ENCODE measurements at places on chromosomes 1 and 21. TPM values are rescaled to one million over a fixed set of nuclear protein-coding genes. Genes with fewer than 3 reads are reported as not detected.

DNA sequence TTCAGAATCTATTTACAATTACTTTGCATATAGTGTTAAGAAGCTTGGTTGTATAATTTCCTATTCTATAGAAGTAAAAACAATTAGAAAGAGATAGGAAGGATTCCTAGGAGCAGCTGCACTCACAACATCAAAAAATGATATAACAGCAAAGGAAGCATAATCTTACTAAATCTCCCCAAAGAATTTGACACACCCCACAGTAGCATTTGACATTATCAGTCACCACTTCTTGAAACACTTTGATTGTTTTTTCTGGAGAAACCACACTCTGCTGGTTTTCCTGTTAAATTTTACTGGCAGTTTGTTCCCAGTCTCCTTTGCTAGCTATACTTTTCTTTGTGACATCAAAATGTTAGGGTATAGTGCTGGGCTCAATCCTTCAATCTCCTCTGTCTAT is 100.8 kb upstream of the KIAA1614 start:
- no peak for DNase-seq
- H3K27me3 ChIP-seq, result no peaks in the 10 kb centered on the region
- no peak overlapping the region for H3K4me3 ChIP-seq
- H3K27ac ChIP-seq, result no peak overlapping the region

DNA sequence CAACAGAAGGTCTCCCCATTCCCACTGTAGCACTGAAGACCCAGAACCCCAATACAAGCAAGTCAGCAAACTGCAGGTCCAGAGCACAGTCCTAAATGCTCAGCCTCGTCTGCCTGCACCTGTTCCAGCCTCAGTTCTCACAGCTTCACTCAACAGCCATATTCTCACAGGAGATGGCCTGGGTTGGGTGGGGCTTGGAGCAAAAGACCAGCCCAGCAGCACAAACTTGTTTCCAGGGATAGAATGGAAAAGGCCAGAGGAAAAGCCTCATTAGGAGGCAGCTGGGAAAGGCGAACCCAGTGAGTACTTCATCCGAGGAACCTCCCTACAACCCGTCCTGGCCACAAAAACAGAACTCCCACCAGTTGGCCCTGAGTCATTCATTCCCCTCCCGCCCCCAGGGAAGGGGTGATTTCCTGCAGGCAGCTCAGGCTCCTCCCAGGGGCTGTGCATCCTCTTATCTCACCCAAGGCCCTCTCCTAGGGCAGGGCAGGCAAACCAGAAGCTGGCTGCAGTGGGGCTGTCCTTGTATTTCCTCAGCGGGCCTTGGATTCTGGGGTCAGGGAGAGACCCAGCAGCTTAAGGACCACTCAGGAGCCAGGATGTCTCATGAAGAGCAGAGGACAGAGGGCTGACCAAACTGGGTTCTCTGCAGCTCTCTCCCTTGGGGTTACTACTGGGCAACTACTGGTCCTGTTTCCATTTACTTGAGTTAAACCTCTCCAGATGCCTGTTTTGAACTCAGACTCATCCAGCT is 7.4 kb upstream of the MPL start:
- peaks cover 2% of the 10 kb centered on the region for H3K36me3 ChIP-seq

The LEMD1 gene
- total RNA-seq, result not detected

- H3K4me3 ChIP-seq, result peak within 1 kb of the TSS; percentile 92
- H3K36me3 ChIP-seq, result no peaks in the 10 kb centered on the region
- no peak within 1 kb of the TSS for H3K27ac ChIP-seq
- peak; percentile 64 for DNase-seq
These were observed at the start of gene LDLRAP1 for GRCh38 chr1:25543425-25544242. TSS of gene LDLRAP1 (plus strand) at chr1:25543606. CDS start at chr1:25543699, 93 bp downstream.

The WNT3A gene
- total RNA-seq, result not detected

DNA sequence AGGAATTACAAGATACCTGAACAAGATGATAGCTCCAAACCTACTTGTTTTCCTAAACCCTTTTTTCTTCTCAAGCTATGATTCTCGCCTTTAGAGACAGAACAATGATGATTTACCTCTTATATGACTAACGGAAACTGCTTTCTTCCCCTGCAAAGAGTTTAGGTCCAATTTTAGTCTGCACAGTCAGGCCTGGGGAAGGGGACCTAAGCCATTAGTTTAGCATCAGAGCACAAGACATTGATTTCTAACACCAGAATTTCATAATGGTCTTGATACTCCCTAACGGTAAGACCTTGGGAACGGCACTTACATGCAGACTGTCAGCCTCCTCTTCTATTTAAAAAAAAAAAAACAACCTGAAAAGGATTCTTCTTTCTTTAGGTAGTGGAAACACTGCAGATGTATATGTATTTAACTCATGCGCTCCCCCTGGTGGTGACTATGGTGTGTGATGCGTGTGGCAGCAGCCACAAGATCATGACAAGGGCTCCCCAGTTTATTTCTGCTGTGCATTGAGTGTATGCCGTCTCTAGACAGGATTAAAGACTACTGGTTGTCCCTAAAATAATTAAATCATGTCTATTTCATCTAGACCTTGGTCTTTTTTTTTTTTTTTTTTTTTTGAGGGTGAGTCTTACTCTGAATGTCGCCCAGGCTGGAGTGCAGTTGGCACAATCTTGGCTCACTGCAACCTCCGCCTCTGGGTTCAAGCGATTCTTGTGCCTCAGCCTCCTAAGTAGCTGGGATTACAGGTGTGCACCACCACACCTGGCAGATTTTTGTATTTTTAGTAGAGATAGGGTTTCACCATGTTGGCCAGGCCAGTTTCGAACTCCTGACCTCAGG is 37.3 kb upstream of the TMEM222 start:
- H3K36me3 ChIP-seq, result no peaks in the 10 kb centered on the region
- peak; percentile 85 for DNase-seq

GRCh38 chr1:234629026-234629425 is 19.0 kb upstream of the IRF2BP2 start:
- peak overlapping the region; percentile 52 for H3K4me3 ChIP-seq
- H3K36me3 ChIP-seq, result no peaks in the 10 kb centered on the region
- no peaks in the 10 kb centered on the region for H3K27me3 ChIP-seq
- DNase-seq, result no peak
- H3K4me1 ChIP-seq, result peaks cover 5% of the 10 kb centered on the region

GRCh38 chr1:222914861-222915632 is 100.2 kb downstream of the DISP1 start:
- H3K36me3 ChIP-seq, result peaks cover 5% of the 10 kb centered on the region
- no peak overlapping the region for H3K4me3 ChIP-seq
- no peaks in the 10 kb centered on the region for H3K27me3 ChIP-seq

DNA sequence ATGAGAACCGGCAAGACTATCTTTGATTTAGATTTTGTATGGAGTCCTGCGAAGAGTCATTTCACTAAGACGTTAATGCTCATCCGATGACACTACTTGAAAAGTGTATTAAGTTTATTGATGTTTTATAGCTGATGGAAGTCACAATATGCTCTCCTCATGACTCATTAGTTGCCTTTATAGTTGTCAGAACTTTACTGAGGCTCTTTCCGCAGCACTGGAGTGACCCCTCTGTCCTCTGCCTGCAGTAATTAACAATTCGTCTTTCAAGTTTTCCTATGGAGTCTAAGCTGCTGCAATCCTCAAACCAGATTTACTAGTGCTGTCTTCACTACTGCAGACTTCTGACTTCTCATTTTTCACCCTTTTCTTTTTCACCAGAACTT is 853 bp downstream of the USP16 start:
- DNase-seq, result no peak
- H3K4me3 ChIP-seq, result peak overlapping the region; percentile 100
- no peaks in the 10 kb centered on the region for H3K27me3 ChIP-seq
- peaks cover 15% of the 10 kb centered on the region for H3K36me3 ChIP-seq
- peaks cover 67% of the 10 kb centered on the region for H3K4me1 ChIP-seq

GRCh38 chr1:85334962-85335361 is 58.5 kb upstream of the BCL10 start:
- H3K4me1 ChIP-seq, result peaks cover 8% of the 10 kb centered on the region
- DNase-seq, result no peak
- no peak overlapping the region for H3K27ac ChIP-seq
- H3K27me3 ChIP-seq, result peaks cover 33% of the 10 kb centered on the region
- no peak overlapping the region for H3K4me3 ChIP-seq
- H3K36me3 ChIP-seq, result peaks cover 7% of the 10 kb centered on the region

DNA sequence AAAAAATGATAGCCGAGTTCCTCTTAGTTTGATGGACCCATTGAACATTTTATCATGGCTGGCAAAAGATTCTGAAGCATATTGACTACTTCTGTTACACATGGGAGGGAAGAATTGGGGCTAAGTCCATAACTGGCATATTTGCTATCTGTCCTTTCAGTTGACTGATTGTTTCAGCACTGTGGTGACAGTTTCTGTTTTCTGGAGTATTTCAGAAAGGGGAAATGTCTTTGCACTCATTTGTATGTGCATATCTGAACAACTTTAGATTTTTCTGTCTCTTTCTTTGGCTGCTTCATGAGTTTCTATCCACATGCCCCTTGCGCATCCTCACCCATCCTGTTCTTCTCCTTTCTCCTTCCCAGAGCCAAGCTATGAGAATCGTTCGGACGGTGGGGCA is 33.2 kb downstream of the SPATA46 start:
- H3K4me1 ChIP-seq, result no peaks in the 10 kb centered on the region
- no peak for DNase-seq
- H3K4me3 ChIP-seq, result no peak overlapping the region
- H3K27me3 ChIP-seq, result peaks cover 6% of the 10 kb centered on the region
- H3K27ac ChIP-seq, result no peak overlapping the region

The RAP1GAP gene
- 2.4 TPM for total RNA-seq

- H3K36me3 ChIP-seq, result no peaks in the 10 kb centered on the region
- H3K27me3 ChIP-seq, result no peaks in the 10 kb centered on the region
These were observed 54.4 kb downstream of the LYPLAL1 start for GRCh38 chr1:219228058-219228419.

- DNase-seq, result no peak
- no peaks in the 10 kb centered on the region for H3K4me1 ChIP-seq
- no peak overlapping the region for H3K27ac ChIP-seq
- no peak overlapping the region for H3K4me3 ChIP-seq
- no peaks in the 10 kb centered on the region for H3K27me3 ChIP-seq
These were observed 66.2 kb upstream of the PALMD start for GRCh38 chr1:99579691-99580172.

GRCh38 chr1:41032147-41032546 is 10.6 kb upstream of the SLFNL1 start:
- peaks cover 18% of the 10 kb centered on the region for H3K36me3 ChIP-seq
- H3K27ac ChIP-seq, result no peak overlapping the region
- no peak overlapping the region for H3K4me3 ChIP-seq
- H3K27me3 ChIP-seq, result no peaks in the 10 kb centered on the region

GRCh38 chr1:244952280-244952933 is 88.1 kb upstream of the HNRNPU start:
- no peaks in the 10 kb centered on the region for H3K4me1 ChIP-seq
- no peaks in the 10 kb centered on the region for H3K27me3 ChIP-seq
- DNase-seq, result no peak
- H3K27ac ChIP-seq, result no peak overlapping the region

GRCh38 chr1:228097333-228098081 is 5.6 kb downstream of the C1orf35 start:
- H3K4me1 ChIP-seq, result peaks cover 33% of the 10 kb centered on the region
- H3K4me3 ChIP-seq, result no peak overlapping the region

GRCh38 chr21:33828083-33828482 is 87.5 kb downstream of the ATP5PO start:
- H3K36me3 ChIP-seq, result no peaks in the 10 kb centered on the region
- H3K4me1 ChIP-seq, result no peaks in the 10 kb centered on the region
- no peak for DNase-seq
- H3K27ac ChIP-seq, result no peak overlapping the region
- H3K4me3 ChIP-seq, result no peak overlapping the region
- no peaks in the 10 kb centered on the region for H3K27me3 ChIP-seq

- H3K4me3 ChIP-seq, result peak overlapping the region; percentile 99
- peaks cover 26% of the 10 kb centered on the region for H3K4me1 ChIP-seq
These were observed 14.6 kb upstream of the ZNF692 start for GRCh38 chr1:248873409-248873992.

- peaks cover 15% of the 10 kb centered on the region for H3K27me3 ChIP-seq
- no peaks in the 10 kb centered on the region for H3K4me1 ChIP-seq
- DNase-seq, result no peak
- H3K36me3 ChIP-seq, result no peaks in the 10 kb centered on the region
- H3K27ac ChIP-seq, result no peak overlapping the region
These were observed 152.2 kb downstream of the TNR start for GRCh38 chr1:175591083-175591743.

GRCh38 chr1:119004129-119004527 is 16.0 kb upstream of the TBX15 start:
- peaks cover 31% of the 10 kb centered on the region for H3K4me1 ChIP-seq
- no peak overlapping the region for H3K4me3 ChIP-seq
- no peak for DNase-seq
- no peak overlapping the region for H3K27ac ChIP-seq

The OVAAL gene
- total RNA-seq, result not detected

DNA sequence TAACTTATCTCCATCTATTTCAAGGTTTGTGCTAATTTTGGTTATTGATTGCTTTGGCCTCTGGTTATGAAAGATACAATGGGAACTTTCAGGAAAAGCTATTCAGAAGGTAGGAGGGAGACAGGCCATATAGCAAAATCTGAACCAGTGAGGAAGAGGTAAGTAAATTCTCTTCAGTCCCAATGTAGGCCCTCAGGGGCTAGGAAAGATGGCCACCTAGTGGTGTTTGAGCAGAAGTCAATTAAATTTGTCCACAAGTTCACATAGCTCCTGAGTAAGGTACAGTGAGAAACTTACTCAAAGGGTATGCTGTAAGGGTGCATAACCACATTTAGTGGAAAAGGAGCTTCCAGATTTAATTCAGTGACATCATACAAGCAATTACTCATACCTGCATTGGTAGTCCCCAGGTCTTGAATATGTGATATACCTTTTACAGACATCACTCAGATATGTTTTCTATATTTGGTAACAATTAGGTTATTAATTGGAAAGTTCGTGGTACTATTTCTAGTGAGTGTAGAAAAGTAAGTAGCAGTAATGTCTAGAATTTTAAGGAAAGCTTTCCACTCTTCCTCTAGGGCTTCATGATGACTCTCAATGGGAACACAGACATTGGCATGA is 21.4 kb upstream of the FMO1 start:
- H3K4me3 ChIP-seq, result no peak overlapping the region
- peak; percentile 10 for DNase-seq
- H3K36me3 ChIP-seq, result no peaks in the 10 kb centered on the region
- peaks cover 14% of the 10 kb centered on the region for H3K27me3 ChIP-seq
- H3K27ac ChIP-seq, result no peak overlapping the region

DNA sequence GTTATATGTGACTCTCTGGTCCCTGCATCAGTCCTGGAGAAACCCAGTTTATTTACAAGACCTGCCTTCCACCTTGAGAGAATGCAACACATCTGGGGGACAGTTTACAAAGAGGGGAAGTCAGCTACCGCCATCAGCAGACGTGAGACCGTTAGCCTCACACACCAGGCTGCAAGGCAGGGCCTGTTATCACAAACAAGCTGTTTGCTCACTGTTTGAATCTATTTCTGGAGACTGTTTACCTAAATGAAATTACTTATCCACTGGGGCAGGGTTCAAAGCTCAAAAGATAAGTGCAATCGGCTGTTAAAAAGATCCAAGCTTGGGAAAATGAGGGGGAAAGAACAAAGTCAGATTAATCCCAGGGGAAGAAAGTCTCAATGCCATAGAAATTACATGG is 134.4 kb downstream of the ZNF281 start:
- H3K4me1 ChIP-seq, result peaks cover 10% of the 10 kb centered on the region
- H3K36me3 ChIP-seq, result no peaks in the 10 kb centered on the region
- no peak overlapping the region for H3K27ac ChIP-seq
- DNase-seq, result no peak

GRCh38 chr1:150964164-150964489 is 10.5 kb downstream of the CERS2 start:
- no peak for DNase-seq
- no peak overlapping the region for H3K4me3 ChIP-seq
- H3K27me3 ChIP-seq, result no peaks in the 10 kb centered on the region
- H3K4me1 ChIP-seq, result no peaks in the 10 kb centered on the region
- H3K36me3 ChIP-seq, result peaks cover 14% of the 10 kb centered on the region
